GOT3 (cell line): ENCODE measurements at places on chromosomes 12 and 14.

- DNase-seq: no peak
Observed at GRCh38 chr12:10982244-10982643, 4.5 kb downstream of the TAS2R50 start.

DNA sequence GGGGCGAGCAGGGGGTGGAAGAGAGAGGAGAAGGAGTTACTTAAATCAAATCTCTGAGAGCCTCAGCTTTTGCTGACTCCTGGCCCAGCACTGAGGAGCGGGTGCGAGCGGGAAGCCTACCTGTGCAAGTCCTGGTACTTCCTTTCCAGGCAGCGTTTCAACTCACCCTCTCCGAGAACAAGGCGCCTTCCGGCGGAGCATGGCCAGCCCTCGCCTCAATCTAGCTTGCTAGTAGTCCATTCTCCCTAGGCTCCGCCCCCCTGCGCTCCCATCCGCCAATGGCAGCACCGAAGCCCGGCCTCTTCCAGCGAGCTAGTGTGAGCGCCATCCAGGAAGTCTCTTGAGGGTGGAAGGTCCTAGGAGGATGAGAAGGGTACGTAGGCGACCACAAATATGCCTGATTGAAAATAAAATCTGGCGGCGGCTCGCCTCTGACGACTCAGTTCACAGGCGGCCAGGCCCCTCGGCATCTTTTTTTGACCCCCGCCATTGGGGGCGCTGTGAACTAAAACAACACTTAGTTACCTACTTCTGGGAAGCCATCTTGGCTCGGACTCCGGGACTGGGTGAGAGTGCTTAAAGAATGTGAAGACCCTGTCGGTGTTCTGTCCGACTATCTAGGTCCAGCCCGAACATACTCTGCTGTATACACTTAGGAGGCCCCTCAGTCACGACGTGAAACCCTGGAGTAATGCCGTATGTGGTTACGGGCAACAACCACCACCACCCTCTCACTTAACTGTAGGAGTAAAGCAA is at the start of gene CHD8:
Gene CHD8, minus strand, starts transcription at position 212 of the 756 bp plus-strand sequence. CDS start 24,480 bp downstream, outside the sequence.
- DNase-seq: peak; percentile 92

- DNase-seq: no peak
Observed at GRCh38 chr14:70530417-70530816, 4.4 kb downstream of the ADAM20 start.

DNA sequence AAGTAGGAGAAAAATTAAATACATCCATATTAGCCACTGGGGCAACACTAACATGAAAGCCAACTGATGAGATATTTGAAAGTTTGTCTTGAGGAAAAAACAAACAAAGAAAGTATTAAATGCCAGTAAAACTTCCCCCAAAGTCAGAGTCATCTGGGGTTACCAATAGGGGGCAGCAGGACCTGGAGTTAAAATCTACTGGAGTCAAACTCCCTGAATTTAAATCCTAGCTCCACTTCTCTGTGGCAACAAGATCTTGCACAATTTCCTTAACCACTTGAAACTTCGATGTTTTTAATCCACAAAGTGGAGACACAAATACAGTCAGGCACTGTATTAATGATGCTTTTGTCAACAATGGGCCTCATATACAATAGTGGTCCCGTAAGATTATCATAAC is 14.4 kb downstream of the PLEKHG7 start:
- DNase-seq: no peak

DNA sequence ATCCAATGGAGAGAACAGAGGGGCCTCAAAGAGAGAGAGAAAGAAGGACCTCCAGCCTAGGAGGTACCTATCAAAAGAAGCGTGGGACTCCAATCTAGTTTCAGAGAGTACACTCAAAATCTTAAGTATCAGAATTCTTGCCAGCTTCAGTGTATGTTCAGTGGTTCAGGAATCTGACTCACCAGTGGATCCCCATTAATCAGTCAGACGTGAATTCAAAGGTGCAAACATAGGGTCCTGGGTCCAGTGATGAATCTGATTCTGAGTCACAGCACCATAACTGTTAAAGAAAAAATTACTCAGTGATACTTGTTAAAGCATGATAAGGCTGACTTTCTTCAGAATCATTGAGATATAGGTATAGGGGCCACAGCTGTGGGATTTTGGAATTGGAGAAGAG is 33.2 kb downstream of the ETNK1 start:
- no peak for DNase-seq

DNA sequence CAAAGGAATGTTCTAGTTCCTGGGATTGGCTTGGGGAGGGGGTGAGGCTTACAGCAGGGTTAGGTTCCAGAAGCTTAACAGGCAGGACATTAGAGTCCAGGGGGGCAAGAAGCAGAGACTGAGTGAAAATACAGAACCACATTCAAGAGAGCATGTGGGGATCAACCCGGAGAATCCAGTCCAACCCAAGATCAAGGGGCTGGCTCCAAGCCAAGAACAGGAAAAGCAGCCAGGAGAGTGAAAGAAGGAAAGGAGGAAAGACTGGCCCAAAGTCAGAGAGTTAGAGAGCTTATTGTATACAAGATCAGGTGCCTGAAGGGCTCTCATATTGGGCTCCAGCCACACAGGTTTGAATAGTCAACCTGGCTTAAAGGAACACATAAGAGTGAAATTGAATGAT is 190.3 kb upstream of the CDKN3 start:
- DNase-seq: no peak
